Retina (tissue), 1 donor: ENCODE measurements at places on chromosomes 3 and 15.

DNA sequence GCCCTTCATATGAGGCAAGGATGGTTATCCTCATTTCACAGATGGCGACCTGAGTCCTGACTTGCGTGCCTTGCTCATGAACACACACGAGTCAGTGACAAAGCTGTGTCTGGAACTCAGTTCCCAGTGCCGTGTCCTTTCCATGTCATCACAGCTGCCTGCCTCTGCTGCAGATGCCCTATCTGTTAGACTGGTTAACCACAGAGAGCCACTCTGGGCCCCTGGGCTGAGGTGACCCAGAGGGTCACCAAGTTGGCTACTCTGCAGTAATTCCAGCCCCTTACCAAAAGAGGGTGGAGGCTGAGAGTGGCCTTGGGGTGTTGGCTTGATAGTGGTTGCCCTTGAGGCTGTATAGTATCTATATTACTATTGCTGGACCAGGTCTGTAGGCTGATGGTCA is 41.0 kb downstream of the RAB11A start:
- no peak for DNase-seq

GRCh38 chr3:87478716-87479115 is 202.3 kb upstream of the POU1F1 start:
- no peak for DNase-seq

- no peak for DNase-seq
Measured at GRCh38 chr3:37503856-37504255, 329.5 kb upstream of the LRRFIP2 start.

GRCh38 chr3:76565496-76566210 is 474.2 kb upstream of the ROBO2 start:
- no peak for DNase-seq

DNA sequence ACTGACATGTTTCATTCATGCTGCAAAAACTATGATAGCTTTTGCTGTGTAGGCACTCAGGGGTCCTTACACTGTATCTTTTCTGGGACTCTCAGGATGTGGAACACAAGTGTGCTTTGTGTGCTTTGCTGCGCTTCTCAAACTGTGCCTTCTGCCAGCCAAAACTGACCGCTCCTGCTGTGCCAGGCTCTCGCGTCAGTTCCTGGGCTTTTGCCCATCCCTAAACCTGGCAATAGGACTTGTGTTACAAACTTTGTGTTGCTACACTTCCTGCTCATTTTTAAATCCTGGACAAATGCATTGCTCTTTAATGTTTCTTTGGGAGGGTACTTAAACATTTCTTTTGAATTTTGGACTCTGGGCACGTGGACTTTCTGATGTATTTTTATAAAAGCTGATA is 60.3 kb downstream of the DIPK2A start:
- DNase-seq = no peak

DNA sequence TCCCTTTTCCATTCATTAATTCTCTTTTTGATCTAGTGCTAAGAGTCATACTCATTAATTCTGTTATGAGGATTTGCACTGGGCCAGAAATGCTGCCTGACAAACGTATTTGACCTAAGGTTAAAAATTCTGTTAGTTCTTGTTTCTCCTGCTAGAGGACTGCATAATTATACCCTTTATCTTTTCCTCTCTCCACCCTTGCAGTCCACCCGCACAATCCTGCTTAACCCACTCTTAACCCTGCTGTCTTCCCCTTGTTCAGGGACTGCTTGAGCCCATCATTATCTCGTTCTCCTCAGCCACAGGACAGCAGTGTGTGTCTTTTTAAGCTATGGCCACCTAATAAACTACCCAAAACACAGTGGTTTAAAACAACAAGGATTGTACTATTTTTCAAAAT is 31.1 kb upstream of the DYNC1LI1 start:
- no peak for DNase-seq

DNA sequence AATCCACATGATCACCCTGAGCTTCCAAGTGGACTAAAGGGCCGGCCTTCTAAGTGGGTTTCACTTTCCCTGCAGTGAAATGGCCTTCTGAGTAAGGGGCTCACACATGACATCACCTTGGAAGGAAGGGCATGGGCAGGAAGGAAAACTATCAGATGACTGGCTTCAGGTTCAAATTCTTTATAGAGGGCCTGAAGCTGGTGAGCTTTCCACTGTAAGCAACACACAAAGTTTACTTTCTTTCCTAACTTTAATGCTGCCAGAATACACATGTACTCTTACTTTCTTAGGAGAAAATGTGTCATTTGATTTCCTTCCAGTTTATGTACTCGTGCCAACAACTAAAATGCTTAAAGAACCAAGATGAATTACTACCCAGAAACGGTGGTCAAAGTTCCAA is 475.6 kb downstream of the FOXP1 start:
- DNase-seq = no peak

DNA sequence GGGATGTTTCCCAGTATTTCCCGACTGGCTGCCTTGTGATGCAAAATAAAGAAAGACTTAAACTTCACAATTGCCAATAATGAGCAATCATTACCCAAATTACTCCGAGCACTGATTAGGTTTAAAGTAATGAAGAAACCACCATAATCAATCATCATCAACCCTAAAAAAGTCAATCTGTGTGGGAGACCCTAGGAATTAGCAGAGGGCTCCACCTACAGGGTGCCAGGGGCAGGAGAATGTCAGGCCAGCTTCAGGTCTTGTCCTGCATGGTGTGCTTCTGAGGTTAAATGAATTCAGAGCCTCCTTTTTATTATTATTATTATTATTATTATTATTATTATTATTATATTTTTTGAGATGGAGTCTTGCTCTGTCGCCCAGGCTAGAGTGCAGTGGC is 478.0 kb upstream of the ARRDC4 start:
- DNase-seq = no peak

- no peak for DNase-seq
Measured at GRCh38 chr3:119326976-119327375, 32.8 kb downstream of the ARHGAP31 start.

DNA sequence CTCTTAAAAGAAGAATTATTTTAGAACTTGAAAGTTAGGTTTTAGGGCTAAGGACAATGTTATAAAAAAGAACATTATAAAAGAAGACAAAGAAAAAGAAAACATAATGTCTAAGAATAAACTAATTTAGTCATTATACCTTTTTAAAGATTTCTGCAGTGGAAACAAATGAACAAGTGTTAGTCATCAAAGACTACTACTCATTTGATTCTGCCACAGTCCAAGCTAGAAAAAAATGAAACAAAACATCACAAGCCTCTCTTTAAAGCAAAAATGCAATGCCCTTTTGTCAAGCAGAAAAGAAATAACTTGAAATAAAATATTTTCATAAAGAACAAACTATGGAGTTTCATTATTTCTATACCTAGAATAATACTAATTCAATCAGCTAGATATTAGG is 102.0 kb downstream of the TBC1D5 start:
- no peak for DNase-seq
